Fibroblast of skin of left biceps (primary cell): ENCODE measurements at places on chromosomes 12 and 14.

DNA sequence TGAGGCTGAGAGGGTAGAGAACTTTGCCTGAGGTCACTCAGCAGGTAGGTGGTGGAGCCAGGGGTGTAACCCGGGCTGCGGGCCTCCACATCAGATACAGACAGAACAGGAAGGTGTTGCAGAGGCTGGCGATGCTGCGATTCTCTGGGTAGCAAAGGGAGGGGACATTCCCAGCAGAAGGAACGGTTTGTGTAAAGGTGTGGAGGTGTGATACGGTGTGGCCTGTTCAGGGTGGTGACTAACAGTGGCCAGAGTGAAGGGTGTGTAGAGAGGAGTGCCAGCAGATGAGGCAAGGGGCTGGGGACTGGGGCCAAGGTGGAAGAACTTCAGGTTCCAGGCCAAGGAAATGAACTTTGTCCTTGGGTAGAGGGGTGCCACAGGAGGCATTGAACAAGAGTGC, 18.2 kb upstream of the FAIM2 start:
- no peak for DNase-seq

GRCh38 chr14:53925201-53925766, 31.3 kb downstream of the BMP4 start:
- peak; percentile 21 for DNase-seq

GRCh38 chr12:69701826-69702225, 2.7 kb upstream of the BEST3 start:
- DNase-seq: no peak

DNA sequence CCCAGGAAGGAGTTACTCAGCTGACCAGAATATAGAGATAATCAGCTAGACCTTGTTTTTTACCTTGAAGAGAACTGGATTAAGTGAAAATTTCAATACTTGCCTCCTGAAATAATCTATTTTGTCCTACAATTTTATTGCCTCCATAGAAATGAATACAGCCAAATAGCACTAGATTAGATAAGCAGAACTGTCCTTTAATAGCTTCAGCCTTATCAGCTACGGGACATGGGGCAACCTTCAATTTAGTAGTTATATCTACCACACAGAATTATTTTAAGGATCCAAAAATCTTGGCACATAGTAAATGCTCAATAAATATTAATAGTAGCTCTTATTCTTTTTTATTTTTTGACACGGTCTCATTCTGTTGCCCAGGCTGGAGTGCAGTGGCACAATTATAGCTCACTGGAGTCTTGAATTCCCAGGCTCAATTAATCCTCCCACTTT, 67.2 kb upstream of the PLEKHG3 start:
- no peak for DNase-seq

DNA sequence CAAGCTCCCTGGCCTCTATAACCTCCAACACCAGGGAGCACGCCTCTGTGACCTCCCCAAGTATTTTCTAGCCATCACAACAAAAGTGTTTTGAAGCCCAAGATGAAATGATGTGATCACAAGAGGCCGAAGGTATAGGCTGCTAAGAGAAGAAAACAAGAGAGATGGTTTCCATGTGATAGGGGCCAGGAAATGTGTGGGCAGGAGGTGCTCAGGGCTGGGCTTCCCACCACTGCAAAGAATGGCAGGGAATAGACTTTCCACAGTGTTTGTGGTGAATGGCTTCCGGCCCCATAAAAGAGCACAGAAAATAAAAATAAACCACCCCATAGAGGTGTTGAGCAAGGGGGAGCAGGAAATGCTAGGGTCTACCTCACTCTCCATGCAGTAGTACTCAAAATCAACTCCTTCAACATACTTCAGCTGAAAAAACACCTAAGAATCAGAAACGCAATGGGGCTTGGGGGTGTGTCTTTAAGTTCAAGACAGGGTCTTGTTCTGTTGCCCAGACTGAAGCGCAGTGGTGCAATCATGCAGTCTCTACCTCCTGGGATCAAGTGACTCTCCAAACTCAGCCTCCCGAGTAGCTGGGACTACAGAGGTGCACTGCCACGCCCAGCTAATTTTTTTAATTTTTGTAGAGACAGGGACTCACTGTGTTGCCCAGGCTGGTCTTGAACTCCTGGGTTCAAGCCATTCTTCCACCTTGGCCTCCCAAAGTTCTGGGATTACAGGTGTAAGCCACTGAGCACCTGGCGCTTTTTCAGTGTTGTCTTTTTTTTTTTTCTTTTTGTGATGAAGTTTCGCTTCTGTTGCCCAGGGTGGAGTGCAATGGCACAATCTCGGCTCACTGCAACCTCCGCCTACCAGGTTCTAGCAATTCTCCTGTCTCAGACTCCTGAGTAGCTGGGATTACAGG, 27.1 kb downstream of the DAD1 start:
- no peak for DNase-seq

- no peak for DNase-seq
Observed at GRCh38 chr14:99431986-99432385, 48.7 kb downstream of the SETD3 start.

GRCh38 chr12:39905152-39905551, 200.7 kb downstream of the SLC2A13 start:
- peak; percentile 21 for DNase-seq

DNA sequence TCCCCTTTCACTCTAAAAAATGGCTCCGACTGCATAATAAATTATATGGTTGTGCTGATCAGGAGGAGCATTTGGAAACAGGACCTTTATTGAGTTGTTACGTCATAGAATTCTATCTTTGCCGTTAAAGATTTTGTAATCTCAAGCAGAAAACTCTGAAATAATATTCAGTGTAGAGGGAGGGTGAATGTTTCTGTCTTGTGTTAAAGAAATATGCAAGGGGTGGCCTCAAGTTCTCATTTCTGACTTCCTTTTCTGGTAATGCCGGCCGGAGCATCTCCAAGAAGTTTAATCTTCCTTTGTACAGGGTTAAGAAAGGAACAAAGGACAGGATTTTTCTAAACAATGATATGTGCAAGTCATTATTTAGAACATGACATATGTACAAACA, 165.1 kb downstream of the SLC38A4 start:
- peak; percentile 31 for DNase-seq

GRCh38 chr12:118189741-118190191, 53.8 kb downstream of the PEBP1 start:
- DNase-seq: no peak

GRCh38 chr14:101476916-101477553, 84.3 kb upstream of the DIO3 start:
- DNase-seq: no peak

DNA sequence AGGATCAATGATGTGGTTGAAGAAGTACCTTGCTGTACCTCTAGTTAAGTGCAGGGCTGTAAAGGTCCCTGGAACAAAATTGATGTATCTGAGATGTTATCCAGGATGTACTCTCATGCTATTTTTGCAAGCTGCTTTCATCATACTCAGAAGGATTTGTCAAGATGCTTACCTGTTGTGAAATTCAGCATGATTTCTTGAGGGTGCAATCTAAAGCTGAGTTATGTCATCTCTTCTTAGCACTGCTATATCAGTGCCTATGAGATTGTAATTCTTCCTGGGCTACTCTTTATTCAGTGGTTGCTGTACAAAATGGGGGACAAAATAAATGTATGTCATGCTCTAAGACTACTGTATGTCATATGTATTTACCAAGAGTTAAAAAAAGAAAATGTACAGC, 340.7 kb upstream of the LMO3 start:
- no peak for DNase-seq

- DNase-seq: no peak
Observed at GRCh38 chr12:24738441-24738840, 210.5 kb downstream of the BCAT1 start.

GRCh38 chr14:35252451-35252868, 39.7 kb upstream of the PSMA6 start:
- no peak for DNase-seq

DNA sequence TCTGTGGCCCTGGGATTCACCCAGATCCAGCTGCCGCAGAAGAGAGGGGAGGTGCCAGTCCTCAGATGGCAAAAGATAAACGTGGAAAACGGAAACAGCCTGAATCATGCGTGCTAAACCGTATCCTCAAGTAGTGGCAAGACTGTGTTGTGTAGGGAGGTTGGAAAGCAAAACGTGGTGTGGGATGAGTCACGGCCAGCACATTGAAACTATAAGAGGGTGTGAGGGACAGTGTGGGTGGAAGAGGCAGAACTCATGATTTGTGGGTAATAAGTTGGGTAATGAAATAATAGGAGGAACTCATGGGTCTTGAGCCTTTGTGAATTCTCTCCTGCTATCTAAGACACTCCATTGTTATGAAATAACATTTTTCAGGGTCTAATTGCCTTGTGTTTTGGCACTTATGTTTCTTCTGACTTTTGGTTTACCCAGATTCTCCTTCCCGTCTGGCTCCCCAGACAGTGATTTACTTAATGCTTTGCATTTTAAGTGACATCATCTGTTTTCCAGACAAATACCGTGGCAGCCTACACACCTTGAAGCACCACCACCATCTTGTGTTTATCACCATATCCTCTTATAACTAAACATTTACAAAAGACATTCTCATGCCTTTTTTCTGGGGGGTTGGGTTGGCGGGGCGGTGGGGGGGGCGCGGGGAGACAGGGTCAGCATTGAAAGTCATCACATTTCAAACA, 62.3 kb upstream of the PTCSC3 start:
- no peak for DNase-seq

GRCh38 chr12:53279283-53279869, 11.3 kb downstream of the ESPL1 start:
- DNase-seq: no peak

DNA sequence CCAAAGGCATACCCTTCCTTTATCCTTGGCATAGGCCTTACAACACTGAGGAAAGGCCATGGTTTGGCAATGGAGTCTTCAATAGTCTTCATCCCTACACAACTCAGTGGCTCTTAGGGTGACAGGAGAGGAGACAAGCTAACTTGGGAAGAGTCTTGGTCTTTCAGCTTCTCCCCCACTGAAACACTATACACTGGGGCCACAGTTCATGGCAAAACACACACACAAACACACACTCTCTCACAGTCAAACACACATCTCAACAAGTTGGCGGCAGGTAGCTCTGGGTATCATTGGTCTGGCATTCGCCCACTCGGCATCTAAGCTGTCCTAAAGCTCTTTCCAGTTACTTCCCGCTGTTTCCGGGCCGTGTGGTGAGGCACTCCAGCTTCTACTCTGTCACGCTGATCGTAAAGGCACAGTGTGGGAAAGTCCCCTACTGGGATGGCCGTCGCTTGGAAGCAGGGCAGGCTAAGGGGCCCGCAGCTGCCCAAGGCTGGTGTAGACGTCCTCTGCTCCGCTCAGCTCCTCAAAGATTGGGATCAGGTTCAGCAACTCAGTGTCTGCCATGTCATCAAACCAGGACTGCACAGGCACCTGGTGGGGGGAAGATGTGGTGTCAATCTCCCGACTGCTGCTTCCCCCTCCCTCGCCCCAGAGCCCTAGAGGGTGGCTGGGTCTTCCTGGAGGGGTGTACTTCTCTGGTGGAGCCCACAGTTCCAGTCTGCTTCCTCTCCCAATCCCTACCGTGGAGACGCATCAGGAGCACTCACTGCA, 4.8 kb upstream of the AVIL start:
- no peak for DNase-seq

GRCh38 chr12:117054279-117054678, 44.9 kb downstream of the TESC start:
- no peak for DNase-seq

GRCh38 chr12:107368586-107368985, 275.2 kb upstream of the CRY1 start:
- DNase-seq: no peak

DNA sequence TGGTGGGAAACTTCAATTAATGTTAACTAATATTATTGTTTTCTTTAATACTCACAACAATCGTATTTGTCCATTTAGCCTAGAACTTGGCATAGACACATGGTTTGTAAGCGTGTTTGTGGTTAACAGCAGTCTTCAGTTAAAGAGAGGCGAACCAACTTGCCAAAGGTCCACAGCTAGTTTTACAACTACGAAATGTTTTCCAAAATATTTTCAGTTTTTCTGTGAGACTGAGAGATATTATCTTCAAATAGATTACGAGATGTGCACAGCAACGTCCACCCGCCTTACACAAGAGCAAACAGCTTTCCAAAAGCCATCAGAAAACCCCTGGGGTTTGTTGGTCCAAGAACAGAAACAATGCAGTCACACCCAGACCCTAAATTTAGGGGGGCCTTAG, 58.6 kb upstream of the RASSF3 start:
- no peak for DNase-seq

- no peak for DNase-seq
Observed at GRCh38 chr12:98750511-98750910, 105.4 kb downstream of the APAF1 start.

DNA sequence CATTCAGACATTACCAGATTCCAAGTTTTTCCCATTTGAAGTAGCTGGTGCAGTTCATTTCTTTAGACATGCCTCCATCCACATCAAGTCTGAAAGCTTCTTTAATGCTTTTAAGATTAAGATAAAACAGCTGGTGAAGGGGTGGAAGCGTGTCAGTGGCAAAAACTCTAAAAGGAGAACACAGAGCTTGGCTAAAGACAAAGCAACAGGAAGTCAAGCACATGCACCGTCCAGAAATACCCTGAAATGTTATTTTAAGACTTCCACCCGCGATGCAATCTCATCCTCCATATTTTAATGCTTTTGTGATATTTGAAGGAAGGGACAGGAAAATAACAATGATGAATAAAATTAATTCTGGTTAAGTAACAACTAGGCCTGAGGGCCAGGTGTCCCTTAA, 31.8 kb downstream of the PPM1H start:
- DNase-seq: no peak

- DNase-seq: no peak
Observed at GRCh38 chr12:39886106-39886505, 219.8 kb downstream of the SLC2A13 start.

DNA sequence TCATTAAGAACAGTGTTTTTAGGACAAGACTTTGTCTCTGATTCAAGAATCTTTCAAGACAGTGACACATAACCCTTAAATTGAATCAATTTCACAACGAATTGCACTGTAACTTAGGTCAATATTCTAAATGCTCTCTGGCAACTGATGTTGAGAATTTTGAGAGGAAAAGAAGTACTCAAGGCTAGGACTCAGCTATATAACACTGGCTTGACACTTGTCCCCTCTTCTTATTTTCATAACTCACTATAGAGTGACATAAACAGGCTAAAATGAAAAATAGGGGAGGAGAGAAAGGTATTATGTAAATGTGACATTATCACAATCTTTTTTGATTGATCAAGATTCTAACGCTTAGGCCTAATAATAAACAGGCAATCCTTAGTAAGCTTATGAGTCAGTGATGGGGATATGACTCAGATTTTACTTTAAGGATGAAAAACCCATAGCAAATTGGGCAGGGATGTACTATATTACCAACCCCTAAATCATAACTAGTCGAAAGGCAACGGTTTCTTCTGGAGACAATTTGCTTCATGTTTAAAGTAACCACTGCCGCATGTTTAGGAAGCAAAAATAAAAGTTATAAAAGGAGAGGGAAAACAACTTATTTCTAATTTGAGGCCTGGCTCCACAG, 10.9 kb downstream of the BTG1 start:
- DNase-seq: peak; percentile 78

DNA sequence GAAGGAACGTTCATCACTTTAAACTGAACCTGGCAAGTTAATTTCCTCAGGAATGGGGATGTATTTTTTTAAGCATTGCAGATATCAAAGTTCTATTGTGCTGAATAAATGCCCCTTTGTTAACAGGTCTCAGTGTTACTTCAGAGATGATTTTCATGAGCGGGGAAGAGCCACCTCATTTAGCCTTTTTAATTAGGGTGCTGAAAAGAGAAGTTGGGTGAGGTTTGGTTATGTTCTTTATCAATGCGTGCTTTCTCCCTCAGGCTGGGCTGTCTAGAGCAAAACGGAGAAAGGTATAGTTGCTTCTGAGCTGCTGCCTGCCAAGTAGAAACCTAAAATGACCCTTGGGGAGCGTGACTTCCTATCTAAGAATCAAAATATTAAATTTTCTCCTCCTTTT, 8.0 kb upstream of the HIP1R start:
- no peak for DNase-seq

GRCh38 chr14:104940526-104941150, 16.0 kb downstream of the PLD4 start:
- DNase-seq: no peak
